Activated gamma-delta T cell treated with Interleukin-2 at 50 U/mL for 16 hours (primary cell): ENCODE measurements at places on chromosomes 1 and 21.
A peak's percentile ranks its signal among the peaks of the same experiment; 100 is the strongest.

GRCh38 chr1:45317166-45317565 lies 9.5 kb upstream of the HPDL start:
- DNase-seq: no peak

GRCh38 chr1:201406831-201407406 lies 7.8 kb upstream of the LAD1 start:
- no peak for DNase-seq

DNA sequence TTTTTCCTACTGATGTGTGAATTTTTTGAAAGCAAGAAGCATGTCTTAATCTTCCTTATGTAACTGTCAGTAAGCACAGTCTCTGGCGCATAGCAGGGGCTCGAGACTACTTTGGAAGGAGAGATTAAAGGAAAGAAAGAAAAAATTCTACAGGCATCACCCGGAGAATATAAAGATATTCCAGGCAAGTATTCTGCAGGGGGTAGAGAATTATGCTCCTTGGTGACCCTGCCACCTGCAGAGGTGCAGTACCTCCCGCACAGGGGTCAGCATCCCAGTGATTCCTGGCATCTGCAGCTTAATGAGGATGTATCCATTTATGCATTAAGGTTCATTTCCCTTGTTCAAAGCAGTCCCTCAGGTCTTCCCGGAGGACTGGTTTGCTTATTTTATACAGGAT lies 87.6 kb upstream of the WLS start:
- no peak for DNase-seq

GRCh38 chr1:58548371-58548770 lies 1.8 kb upstream of the OMA1 start:
- DNase-seq: no peak

DNA sequence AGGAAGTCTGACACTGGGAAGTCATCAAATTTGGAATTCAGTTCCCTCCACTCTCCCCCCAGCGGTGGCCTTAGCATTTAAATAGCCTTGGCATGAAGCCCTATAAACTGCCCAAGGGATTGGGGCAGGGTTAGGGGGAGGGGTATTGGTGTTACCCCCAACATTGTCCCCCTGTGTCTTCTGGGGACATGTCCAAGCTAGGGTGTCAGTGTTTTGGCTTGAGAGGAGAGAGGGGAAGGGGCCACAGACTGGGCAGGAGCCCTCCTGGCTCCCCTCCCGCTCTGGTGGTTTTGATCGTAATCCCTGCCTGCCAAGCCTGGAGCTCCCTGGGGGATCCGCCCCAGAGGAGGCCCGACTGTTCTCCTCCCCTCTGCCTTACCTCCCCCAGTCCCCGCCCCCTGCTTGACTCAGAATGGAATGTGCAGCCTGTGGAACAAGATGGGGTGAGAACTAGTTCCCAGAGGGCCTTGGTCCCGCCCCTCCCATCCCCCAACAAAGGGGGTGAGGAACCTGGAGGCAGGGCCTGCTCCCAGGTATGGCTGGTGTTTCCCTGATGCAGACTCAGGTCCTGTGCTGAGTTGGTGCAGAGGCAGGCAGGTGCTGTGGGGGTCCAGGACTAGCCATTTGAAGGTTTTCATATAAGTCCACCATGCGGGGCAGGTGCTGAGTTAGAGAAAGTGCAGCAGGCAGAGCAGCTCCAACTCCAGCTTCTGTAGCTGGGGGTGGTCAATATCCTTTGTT lies 7.4 kb downstream of the SOX13 start:
- DNase-seq: no peak

DNA sequence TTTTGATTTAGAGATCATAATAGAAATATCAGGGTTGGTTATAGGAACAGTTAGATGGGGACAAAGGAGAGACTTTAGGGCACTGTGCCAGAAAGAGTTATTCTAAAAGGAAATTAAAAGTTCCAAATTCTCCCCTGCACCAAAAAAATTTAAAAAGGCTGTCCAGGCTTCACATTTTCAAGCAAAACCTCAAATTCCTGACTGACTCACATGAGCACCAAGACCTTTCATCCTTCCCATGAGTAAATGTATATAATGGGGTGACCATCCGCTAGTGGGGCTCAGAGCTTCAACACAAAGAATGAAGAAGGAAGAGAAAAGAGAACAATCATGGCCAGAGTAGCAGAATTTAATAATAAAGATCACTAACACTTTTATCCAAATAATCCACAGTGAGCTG lies 131.6 kb upstream of the MROH9 start:
- no peak for DNase-seq

DNA sequence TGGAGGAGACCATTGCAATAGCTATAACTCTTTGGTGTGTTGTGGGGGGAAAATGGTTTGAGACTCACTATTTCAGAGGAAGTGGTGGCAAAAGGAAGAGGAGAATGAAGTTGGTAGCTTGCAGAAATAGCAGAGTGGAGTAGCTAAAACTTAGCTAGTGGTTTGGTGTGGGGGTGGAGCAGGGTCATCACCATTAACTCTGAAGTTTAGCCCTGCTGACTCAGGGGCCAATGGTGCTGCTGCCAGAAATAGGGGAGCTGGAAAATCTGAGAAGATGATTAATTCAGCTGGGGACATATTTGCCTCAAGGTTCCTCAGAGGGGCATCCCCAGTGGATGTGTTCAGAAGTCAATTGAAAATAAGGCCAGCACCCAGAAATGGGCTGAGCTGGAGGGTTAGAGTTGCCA lies 65.4 kb downstream of the RUNX1 start:
- peak; percentile 43 for DNase-seq

DNA sequence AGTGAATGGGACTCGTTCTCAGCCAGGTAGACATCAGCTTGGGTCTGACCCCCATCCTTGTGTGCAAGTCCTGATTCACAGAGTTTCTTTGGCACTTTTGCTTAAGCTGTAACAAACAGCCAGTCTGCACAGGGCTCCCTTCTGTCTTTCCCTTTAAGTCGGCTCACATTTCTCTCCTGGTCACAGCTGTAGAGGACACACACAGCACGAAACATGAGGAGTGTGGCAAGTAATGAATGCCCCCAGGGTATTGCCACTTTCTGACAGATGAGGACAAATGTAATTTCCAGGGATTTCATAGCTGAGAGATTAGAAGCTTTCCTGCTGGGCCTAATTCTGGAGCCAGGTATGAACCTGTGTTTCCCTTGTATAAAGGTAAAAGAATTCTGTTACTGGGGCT lies 423.5 kb downstream of the KIF26B start:
- no peak for DNase-seq

DNA sequence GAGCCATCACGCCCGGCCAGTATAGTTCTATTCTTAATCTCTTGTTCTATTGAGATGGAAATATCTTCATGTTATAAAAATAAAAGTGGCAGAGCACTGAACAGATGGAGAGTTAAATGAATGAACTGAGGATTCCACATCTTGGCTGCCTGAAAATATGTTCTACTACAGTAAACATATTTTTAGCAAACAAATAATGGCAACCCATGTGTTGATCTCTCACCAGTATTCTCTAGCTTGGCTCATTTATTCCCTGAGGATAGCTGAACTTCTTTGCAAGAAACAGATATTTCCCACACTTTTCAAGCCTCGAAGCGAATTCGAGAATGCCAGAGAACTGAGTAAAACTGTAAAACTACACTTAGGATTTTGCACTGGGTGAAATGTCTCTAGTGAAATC lies 58.9 kb downstream of the DIRAS3 start:
- DNase-seq: no peak

GRCh38 chr1:172545396-172546004 lies 12.6 kb downstream of the SUCO start:
- DNase-seq: no peak

DNA sequence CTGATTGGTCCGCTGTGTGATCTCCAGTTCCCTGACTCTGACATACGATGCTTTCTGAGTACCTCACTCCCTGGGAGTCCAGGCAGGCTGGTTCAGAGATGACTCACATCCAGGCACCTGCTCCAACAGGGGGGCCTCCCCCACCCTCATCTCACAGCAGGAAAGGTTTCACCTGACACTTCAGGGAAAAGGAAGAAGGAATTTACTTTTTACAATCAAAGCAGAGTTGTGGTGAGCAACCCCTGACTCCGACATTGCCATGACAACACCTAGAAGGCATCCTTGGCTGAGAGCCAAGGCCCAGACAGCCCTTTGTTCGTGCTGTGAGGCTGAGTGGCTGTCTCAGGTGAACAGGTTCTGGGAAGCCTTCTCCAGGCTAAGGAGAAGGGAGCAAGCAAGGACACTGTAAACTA lies 164.6 kb upstream of the GJB5 start:
- no peak for DNase-seq

DNA sequence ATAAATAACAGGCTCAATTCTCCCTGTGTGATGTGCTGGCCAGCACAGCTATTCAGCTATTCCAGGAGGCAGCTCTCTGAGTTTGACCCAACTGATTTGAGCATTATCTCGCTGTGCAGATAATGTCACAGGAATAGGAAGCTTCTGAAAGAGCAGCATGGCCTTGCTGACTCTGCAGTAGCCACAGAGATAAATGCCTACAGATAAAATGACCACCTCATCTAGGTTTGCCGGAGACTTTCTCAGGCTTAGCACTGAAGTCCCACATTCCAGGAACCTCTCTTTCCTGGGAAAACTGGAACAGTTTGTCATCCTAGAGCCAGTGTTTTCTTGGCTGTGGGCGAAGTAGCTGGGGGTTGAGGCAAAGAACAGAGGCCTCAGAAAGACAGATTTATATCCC lies 98.9 kb downstream of the MRPL39 start:
- DNase-seq: no peak

DNA sequence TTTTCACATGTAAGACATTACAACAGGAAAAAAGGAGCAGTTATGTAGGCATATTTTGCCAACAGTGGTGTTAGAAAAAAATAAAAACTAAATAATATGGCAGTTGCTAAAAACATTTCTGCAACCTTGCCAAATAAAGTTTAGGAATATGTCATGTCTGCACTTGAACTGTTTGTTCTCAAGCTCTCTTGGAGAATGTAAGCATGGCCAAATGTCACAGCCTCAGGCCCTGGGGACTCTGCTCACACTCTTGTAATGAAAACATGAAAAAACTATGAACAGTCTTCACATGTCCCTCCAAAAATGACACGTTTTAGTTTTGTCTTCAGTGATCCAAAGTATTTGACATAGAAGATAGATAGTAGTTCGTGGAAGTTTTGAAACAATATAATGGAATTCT lies 753.3 kb downstream of the LTN1 start:
- no peak for DNase-seq

DNA sequence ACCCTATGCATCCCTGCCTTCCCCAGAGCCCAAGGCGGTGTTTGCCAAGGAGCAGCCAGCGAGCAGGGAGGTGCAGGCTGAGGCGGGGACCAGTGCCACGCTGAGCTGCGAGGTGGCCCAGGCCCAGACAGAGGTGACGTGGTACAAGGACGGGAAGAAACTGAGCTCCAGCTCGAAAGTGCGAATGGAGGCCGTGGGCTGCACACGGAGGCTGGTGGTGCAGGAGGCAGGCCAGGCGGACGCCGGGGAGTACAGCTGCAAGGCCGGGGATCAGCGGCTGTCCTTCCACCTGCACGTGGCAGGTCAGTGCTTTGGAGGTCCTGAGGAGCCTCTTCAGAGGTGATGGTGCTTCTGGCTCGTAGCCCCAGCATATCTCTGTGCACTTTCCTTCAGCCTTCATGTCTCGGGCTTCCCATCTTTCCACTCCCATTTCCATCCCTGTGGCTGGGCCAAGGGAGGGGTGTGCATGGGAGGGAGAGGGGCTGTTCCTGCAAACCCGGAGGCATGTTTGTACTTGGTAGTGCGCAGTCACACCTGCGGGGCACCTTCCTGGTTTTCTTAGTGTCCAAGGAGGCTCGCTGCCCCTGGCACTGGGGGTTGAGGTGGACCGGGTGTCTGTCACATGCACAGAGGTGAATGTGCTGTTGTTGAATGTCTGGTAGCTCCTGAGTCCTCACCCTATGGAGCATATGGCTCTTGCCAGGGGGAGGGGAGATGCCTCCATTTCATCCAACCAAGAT lies 56.4 kb downstream of the OBSCN start:
- no peak for DNase-seq

GRCh38 chr1:247294282-247294681 lies 37.4 kb downstream of the ZNF496 start:
- DNase-seq: no peak

GRCh38 chr1:229980009-229980408 lies 87.0 kb upstream of the GALNT2 start:
- DNase-seq: no peak

GRCh38 chr1:180092931-180093650 lies 61.6 kb upstream of the QSOX1 start:
- no peak for DNase-seq

- no peak for DNase-seq
These were observed 129.9 kb downstream of the RERE start for GRCh38 chr1:8687538-8687937.

GRCh38 chr1:216843409-216843808 lies 120.2 kb upstream of the ESRRG start:
- no peak for DNase-seq

GRCh38 chr1:59094001-59094400 lies 202.9 kb upstream of the FGGY start:
- DNase-seq: no peak

- DNase-seq: no peak
These were observed 236.2 kb upstream of the NRIP1 start for GRCh38 chr21:15301014-15301413.

GRCh38 chr1:172335377-172335776 lies 85.1 kb upstream of the C1orf105 start:
- DNase-seq: no peak

DNA sequence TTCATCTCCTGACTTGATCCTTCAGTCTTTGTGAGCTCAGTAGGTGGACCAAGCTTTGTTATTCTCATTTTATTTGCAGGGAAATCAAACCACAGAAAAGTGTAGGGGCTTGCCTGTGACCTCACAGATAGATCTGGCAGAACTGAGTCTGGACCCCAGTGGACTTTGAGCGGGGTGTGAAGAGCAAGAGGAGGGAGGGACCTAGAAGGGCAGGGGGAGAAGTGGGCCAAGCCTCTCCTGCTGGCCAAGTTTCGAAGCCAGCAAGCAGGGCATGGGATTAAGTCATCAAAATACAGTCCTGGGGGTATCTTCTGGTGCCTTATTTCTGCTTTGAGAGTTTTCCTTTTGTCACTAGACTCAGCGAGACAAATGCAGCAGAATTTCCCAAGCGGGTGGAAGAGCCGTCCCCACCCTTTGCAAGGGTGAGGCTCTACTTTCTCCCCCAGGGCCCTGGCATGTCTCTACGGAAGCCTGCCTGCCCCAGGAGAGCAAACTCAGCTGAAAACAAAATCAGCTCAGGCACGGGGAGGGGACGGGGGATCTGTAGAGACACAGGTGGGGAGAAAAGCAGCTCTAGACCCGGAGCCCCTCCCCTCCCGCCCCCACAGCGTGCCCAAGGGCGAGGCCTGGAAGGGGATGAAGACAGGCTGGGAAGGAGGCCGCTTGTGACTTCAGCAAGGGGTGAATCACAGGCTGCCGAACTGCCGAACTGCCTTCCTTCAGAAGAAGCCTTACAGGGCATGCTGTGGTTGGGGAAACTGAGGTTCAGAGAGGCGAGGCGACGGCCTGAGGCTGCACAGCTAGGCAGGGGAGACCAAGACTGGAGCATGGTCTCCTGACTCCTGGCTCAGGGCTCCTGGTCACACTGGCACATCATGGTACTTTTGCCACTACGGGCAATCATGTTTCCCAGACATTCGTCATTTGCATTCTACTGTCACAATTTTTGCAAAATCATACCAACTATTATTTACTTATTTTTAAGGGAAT lies 19.2 kb downstream of the PKP1 start:
- no peak for DNase-seq

DNA sequence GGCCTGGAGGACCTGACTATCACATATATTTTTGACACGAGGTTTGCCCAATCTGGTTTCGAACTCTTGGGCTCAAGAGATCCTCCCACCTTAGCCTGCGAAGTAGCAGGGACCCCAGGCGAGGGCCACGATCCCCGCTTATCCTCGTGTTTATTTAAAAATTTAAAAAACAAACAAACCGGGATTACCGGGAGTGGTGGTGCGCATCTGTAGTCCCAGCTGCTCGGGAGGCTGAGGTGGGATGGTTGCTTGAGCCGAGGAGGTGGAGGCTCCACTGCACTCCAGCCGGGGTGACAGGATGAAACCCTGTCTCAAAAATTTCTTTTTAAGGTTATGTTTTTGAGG lies 452 bp upstream of the EXOSC10 start:
- no peak for DNase-seq
